DMS79 treated with DMSO at 0.1 percent for 48 hours (cell line): ENCODE measurements at places on chromosomes 13 and 19.

- DNase-seq: peak; percentile 10
Measured at GRCh38 chr19:843180-843835, 2.5 kb downstream of the PRTN3 start.

GRCh38 chr13:75341028-75341427 is 140.9 kb downstream of the TBC1D4 start:
- DNase-seq: no peak

DNA sequence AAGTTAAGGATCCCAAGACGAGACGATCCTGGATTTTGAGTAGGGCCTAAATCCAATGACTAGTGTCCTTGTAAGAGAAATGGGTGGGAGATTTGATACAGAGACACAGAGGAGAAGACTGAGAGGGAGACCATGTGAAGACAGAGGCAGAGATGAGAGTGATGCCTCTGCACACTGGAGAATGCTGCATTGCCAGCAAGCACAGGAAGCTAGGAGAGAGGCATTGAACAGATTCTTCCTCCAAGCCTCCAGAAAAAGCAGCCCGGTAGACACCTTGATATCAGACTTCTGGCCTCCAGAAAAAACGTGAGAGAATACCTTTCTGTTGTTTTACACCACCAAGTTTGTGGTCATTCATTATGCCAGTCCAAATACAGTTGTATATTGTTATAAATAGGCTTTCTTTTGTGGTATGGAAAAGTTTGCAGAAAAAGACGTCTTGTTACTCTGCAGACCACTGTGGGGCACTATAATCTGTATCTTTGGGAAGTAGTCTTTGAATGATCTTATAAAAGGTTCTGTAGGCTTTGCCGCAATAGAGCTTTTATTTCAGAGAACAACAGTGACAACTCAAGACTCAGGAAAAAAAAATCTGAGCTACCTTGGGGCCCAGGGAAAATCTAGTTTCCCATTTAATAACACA is 17.9 kb upstream of the RFC3 start:
- no peak for DNase-seq

DNA sequence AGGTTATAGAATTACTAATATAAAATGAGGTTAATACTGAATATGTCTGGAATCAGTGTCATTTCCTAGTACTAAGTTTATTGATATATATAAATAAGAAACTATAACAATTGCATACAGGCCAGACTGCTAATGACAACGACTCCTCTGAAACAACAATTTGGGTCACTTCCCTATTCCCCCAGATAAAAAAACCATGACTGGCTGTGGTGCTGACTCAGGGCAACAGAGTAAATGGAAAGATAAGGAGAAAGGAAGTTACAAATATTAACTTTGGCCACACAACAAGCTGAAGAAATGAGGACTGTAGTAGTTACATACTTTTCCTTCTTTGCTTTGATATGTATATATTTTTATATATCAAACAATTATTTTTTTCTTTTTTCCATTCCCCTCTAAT is 263.7 kb upstream of the PCDH9 start:
- no peak for DNase-seq

GRCh38 chr13:89455741-89456140 is 1784.6 kb downstream of the SLITRK5 start:
- DNase-seq: no peak

- DNase-seq: no peak
Measured at GRCh38 chr13:110356362-110356761, 49.3 kb downstream of the COL4A2 start.

DNA sequence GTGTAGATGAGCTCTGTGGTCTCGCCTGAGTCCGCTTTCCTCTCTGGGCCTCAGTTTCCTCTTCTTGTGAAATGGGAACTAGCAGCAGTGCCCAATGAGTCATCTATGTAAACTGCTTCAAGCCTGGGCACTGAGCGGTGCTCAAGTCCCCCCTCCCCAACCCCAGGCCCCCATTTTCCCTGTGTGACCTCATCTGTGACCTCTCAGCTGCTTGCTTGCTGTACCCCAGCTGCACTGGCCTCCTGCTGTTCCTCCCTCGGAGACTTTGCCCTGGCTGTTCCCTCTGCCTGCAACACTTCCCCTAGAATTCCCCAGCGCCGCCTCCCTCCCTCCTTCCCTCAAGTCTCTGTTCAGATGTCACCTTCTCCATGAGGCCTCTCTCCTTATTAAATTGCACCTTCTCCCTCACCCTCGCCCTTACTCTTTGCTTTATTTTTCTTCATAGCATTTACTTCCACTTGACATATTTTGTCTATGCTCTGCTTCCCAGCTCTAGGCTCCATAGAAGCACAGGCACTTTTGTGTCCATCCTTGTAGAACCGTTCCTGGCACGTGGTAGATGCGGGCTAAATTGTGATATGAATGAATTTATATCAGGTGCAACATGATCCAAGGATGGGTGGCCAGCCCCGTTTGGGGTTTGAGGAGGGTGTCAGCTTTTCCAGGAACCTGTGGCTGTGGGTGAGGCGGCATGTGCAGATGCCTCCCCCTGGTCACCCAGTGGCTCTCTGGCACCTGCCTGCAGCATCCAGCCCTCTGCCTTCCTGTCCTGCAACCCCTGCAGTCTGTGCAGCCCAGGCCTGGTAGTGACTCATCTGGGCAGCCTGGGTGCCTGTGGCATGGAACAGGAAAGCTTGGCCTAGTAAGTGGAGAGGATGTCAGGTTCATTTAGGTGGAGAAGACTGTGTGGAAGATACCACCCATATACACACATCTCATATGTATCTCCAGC is 26.3 kb downstream of the SIPA1L3 start:
- DNase-seq: peak; percentile 98

DNA sequence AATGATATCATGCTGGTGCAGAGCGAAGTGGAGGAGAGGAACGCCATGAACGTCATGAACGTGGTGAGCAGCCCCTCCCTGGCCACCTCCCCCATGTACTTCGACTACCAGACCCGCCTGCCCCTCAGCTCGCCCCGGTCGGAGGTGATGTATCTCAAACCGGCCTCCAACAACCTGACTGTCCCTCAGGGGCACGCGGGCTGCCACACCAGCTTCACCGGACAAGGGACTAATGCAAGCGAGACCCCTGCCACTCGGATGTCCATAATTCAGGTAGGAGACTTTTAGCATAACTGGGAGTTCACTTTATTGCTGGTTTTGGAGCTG is 3.3 kb downstream of the PCDH17 start:
- no peak for DNase-seq

GRCh38 chr13:74865656-74866055 is 616.3 kb downstream of the TBC1D4 start:
- no peak for DNase-seq

- no peak for DNase-seq
Measured at GRCh38 chr19:23318143-23318542, 67.9 kb upstream of the ZNF724 start.

GRCh38 chr13:36069881-36070366 is 61.3 kb downstream of the DCLK1 start:
- DNase-seq: no peak

DNA sequence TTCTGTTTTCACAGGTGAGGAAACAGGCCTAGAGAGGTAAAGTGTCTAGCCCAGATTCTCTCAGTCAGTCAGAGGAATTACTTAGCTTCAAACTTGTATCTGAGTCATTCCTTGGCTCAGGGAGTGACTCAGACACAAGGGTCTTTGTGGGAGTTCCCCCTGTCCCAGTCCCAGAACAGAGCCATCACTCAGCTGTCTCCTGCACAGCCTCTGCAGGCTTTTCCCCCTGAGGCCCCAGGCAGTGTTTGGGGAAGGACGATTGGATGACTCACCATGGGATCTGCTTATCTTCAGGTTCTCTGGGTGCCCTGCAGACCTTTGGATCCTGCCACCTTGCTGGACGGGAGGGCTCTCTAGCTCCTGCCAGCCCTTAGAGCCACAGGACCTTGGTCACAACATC is 13.2 kb downstream of the ZNF793 start:
- no peak for DNase-seq

- no peak for DNase-seq
Measured at GRCh38 chr19:48873476-48874302, 1.5 kb downstream of the PPP1R15A start.

- no peak for DNase-seq
Measured at GRCh38 chr19:13727798-13728197, 36.5 kb upstream of the MRI1 start.

- DNase-seq: no peak
Measured at GRCh38 chr13:74444161-74444571, 310.0 kb upstream of the KLF12 start.

- DNase-seq: peak; percentile 56
Measured at GRCh38 chr19:57103573-57104277, 16.1 kb upstream of the USP29 start.

DNA sequence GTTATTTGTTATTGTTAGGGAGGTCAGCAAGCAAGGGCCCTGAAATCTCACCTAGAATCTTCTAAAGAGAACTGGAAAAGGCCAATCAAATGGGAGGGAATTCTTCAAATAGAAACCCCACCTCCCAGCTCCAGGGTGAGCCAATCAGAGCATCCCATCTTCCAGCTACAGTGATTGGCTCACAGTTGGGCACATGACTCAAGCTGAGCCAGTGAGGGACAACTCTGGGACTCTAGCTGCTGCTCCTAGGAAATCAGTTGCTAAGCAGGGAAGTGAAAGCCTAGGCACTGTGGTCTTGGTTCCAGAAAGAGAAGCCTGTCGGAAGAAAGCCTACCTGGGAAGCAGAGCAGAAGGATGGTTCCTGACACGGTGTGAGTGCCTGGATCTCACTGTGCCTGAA is 13.4 kb downstream of the TM6SF2 start:
- no peak for DNase-seq

DNA sequence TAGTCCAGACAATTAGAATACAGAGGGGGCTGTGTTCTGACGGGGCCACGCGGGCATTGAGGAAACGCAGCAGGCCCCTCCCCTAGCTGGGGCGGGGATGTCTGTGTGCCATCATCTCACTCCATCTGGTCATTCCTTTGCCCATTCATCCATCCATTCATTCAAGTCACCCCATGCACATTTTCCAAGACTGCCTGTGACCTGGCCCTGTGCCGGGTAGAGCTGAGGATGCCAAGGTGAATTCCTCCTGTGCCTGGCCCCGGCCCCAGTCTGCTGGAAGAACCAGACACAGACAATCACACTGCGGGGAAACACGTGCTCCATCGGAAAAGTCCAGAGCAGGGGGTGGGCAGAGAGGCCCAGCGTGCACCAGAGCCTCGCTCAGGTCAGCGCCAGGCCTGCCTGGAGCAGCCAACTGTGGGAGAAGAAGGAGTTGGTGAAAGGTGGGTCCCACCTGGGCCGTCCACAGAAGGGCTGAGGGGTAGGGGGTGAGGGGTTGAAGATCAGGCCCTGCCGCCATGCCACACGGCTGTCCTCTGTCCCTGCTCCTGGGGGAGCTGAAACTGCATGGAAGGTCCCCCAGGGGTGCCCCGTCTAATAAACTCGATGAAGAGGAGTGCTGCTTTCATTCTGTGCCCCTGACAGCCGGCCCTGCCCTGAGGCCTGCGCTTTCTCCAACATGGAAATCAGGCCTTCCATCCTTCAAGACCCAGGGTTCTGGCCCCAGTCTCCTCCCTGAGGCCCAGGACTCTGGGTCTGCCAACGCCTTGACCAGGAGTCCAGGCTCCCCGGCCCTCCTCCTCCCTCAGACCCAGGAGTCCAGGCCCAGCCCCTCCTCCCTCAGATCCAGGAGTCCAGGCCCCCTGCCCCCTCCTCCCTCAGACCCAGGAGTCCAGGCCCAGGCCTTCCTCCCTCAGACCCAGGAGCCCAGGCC is 1.6 kb upstream of the CACNG6 start:
- DNase-seq: no peak

DNA sequence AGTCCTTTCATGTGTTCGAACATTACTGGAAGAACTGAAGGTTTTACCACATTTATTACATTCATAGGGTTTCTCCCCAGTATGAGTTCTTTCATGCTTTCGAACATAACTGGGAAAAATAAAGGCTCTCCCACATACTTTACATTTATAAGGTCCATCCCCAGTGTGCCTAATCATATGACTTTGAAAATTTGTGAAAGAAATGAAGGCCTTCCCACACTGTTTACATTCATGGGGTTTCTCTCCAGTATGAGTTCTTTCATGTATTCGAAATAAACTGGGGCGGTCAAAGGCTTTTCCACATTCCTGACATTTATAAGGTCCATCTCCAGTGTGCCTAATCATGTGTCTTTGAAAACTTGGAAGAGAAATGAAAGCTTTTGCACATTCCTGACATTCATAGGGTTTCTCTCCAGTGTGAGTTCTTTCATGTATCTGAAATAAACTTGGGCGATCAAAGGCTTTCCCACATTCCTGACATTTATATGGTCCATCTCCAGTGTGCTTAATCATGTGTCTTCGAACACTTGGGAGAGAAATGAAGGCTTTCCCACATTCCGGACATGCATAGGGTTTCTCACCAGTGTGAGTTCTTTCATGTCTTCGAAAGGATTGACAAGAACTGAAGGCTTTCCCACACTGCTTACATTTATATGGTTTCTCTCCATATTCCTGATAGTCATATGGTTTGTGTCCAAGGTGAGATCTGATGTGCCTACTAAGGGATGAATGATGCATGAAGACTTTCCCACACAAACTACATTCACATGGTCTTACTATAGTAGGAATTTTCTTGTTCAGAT is 24.0 kb downstream of the ZNF564 start:
- DNase-seq: peak; percentile 15

GRCh38 chr19:33669376-33669775 is 47.6 kb downstream of the CHST8 start:
- peak; percentile 66 for DNase-seq

GRCh38 chr19:11973019-11973810 is 8.4 kb downstream of the ZNF763 start:
- DNase-seq: no peak

- no peak for DNase-seq
Measured at GRCh38 chr19:46056536-46056935, 15.7 kb upstream of the IGFL4 start.

- DNase-seq: no peak
Measured at GRCh38 chr13:40648040-40648439, 18.4 kb downstream of the FOXO1 start.

DNA sequence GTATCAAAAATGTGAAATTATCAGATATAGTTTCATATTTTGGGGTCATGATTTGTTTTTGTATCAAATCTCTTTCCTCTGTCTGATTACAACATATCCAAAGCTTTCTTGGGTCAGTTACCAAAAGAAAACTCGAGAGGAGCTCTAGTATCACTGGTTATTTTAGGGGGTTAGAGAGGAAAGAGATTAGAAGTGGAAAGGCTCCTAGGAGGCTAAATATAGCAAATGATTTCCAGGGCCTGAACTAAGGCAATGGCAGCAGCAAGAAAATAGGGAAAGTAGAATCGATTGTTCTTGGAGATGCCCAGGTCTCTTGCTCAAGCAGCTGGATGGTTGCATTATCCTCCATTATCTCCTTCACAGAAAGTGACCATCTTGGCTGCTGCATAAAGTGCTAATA is 72.9 kb downstream of the NHLRC3 start:
- no peak for DNase-seq

DNA sequence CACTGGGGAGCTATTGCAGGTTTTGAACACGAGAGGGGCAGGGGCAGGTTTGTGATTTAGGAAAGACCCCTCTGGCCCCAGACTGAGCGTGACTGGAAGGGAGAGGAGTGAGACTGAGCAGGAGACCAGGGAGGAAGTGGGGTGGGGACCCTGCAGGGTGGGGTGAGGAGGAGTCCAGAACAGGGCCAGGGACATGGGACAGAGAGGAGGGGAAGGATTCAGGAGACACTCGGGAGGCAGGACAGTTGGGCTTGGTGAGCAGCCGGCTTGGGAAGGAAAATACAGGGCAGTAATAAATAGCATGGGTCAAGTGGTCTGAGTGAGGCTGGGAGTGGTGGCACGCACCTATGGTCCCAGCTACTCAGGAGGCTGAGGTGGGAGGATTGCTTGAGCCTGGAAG is 9.4 kb downstream of the FOSB start:
- DNase-seq: no peak

GRCh38 chr19:12077375-12077774 is 12.8 kb downstream of the ZNF844 start:
- no peak for DNase-seq

- no peak for DNase-seq
Measured at GRCh38 chr19:14059093-14059480, 2.8 kb downstream of the PALM3 start.
